ENCODE measurements at places on chromosomes 5 and 9. TPM values are rescaled to one million over a fixed set of nuclear protein-coding genes. Genes with fewer than 3 reads are reported as not detected.

- DNase-seq, result no peak
Observed at GRCh38 chr5:17056141-17056631, 120.1 kb upstream of the MYO10 start.

CDH10 gene
- 0.13 TPM for total RNA-seq

GRCh38 chr5:39352170-39352569 is 12.1 kb downstream of the C9 start:
- DNase-seq, result no peak

STKLD1 gene
- 2.6 TPM for total RNA-seq

DNA sequence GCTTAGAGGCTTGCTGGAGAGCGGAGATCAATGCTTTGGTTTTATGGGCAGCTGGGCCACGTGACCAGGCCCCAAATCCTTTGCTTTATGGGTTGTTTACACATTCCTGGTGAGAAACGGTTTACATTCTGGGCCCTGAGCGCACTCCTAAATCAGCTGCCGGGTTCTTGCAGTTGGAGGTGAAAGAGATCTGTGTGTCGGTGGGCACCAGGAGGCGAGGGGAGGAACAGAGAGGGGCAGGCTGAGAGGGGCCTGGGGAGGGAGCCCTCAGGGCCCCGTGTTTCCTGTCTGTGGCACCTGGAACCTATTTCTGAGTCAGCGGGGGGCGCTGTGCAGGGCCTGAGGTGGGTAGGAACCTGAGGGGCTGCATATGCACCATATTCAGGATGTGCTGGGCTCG is 63.5 kb upstream of the HAND1 start:
- DNase-seq, result no peak

DNA sequence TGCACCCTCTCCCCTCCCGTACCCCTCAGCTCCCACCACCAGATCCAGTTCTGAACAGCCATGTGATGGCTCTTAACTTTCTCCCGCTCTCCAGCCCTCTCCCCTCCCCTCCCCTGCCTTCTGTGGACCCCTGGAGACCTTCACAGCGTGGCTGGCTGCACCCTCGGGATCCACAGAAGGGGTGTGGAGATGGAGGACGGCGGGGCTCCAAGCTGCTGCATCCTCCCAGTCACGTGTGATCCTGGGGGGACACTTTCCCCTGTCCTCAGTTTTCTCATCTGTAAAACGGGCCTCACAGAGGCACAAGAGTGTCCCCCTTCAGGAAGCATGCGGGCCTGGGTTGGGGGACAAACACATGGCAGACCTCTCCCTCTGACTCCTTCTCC is 276.0 kb upstream of the MVB12B start:
- no peak for DNase-seq

GRCh38 chr5:101585366-101585765 is 682.3 kb upstream of the ST8SIA4 start:
- DNase-seq, result no peak

LNPEP gene
- total RNA-seq, result 43.1 TPM

- no peak for DNase-seq
Observed at GRCh38 chr9:112747094-112747493, 3.5 kb upstream of the SNX30 start.

DNA sequence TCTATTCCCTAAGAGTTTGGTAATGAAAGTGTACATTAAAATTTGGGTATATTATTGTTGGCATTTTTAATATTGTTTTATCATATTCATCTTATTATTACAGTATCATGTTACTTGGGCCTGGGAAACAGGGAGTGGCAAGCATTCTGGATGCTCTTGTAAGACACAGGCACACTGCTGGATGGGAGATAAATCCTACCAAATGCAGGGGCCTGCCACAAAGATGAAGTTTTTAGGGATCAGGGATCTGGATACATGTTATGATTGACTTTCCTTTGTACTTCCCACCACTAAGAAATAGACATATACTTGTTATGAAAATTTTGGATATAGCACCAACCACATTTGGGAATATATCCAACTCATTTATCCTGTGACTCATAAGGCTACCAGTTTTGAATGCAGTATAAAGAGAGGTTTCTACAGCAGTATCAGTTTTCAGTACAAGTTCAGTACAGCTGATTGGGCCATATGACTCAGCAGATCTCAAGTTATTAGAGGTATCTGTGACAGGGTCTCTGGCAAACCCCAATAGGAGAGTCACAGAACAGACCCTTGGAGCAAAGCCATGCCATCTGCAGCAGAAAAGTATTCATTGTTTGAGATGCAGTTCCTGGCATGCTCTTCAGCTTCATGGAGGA is 360.1 kb downstream of the DMAC1 start:
- DNase-seq, result no peak

DNA sequence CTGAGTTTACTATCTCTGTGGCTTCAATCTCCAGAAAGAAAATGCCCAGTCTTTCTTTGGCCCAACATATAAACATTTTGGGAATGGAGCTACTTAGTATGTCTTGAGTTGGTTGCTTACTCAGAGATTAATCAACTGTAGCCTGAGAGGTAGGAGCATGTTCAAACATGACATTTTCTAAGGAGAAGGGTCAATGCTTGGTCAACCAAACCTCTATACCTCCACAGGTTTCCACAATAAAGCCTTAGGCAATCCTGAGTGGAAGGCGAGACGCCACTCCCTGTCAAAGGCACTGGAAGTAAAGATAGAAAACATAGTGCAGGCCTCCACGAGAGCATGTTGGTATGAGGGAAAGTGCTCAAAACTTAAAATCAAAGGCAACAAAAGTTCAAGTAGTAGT is 411.4 kb downstream of the KCTD16 start:
- DNase-seq, result no peak

GRCh38 chr5:98638111-98638510 is 135.4 kb upstream of the RGMB start:
- no peak for DNase-seq

DNA sequence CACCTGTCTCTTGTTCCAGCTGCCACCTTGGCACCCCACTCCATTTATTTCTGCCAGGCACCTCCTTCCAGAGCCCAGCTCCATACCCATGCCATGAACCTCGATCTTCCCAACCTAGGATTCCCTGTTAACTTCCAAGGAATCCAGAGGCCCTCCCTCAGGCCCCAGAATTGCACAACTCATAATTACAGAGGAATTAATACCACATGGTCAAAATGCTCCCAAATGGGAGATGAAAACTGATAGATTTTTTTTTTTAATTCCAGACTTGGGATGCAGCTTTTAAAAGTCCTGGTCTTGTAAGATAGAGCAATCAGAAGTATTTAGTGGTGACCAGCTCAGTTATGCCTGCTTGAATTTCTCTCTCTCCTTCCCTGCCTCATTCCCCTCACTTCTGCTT is 96.2 kb upstream of the CCDC112 start:
- no peak for DNase-seq

SLC25A46 gene
- 36.2 TPM for total RNA-seq

DNA sequence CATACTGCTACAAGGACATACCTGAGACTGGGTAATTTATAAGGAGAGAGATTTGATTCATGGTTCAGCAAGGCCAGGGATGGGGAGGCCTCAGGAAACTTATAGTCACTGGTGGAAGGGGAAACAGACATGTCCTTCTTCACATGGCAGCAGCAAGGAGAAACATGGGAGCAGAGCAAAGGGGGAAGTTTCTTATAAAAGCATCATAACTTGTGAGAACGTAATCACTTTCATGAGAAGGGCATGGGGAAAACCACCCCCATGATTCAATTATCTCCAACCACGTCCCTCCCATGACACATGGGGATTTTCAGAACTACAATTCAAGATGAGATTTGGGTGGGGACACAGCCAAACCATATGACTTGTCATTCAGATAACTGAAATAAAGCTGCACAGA is 100.9 kb downstream of the ST8SIA4 start:
- no peak for DNase-seq

GRCh38 chr5:181237729-181238385 is 5.8 kb downstream of the RACK1 start:
- DNase-seq, result peak; percentile 15

GLRA1 gene
- total RNA-seq, result not detected

ADAMTS2 gene
- 25.3 TPM for total RNA-seq

GRCh38 chr9:12584656-12585522 is 108.3 kb upstream of the TYRP1 start:
- no peak for DNase-seq

DNA sequence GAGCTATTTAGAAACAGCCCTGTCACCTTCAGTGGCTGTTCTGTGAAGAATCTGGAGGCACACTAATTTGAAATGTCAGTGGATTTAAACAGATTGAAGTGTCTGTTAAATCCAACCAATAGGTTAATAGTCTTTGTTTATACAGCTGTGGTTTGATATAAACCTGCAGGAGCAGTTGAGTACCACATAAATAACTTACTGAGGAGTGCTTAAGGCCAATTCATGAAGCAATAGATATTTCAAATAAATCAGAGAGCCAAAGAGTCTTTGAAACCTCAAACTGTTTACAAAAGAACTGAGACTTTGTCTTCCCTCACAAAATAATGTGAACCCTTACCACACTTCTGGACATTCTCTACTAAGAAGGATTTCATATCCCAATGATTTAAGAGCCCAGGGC is 111.9 kb downstream of the FEM1C start:
- no peak for DNase-seq

DNA sequence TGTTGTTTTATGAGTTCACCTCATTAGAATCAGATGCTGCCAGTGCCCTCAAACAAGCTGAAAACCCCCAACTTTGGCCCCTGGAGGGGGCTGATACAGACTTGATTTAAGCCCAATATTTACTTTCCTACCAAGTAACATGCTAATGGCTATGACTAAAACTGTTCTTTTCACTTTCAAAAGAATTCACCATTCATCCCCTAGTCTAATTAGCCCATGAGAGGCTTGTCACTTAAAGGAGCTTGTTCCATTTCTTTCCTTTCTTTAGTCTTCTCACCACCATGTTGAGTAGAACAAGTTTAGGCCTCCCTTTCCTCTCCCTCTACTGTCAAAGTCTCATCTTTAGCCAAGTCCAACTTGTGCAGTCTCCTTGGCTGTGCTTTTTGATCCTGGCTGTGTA is 50.4 kb downstream of the EPB41L4B start:
- no peak for DNase-seq

FAM169A gene
- total RNA-seq, result 11.4 TPM

F2R gene
- total RNA-seq, result 4.7 TPM

ELOVL7 gene
- total RNA-seq, result 32.1 TPM

DNA sequence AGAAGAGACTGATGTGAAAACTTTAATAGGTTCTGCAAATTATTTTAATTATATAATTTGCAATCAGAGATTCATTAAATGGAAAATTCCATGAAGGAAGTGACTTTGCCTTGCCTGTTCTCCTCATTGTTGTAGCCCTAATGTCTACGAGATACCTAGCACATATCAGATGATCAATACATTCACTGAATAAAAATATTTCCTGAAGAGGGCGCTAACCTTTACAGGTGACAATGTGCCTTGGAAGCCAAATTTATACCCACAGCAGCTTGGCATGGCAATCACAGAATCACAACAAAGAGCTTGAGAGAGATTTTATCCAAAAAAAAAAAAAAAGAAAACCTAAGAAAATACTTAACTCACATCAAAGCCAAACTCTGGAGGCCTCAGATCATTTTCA is 17.4 kb downstream of the HAUS6 start:
- no peak for DNase-seq

GRCh38 chr9:130972277-130972956 is 33.4 kb upstream of the FIBCD1 start:
- no peak for DNase-seq

ANXA6 gene
- 211 TPM for total RNA-seq

DNA sequence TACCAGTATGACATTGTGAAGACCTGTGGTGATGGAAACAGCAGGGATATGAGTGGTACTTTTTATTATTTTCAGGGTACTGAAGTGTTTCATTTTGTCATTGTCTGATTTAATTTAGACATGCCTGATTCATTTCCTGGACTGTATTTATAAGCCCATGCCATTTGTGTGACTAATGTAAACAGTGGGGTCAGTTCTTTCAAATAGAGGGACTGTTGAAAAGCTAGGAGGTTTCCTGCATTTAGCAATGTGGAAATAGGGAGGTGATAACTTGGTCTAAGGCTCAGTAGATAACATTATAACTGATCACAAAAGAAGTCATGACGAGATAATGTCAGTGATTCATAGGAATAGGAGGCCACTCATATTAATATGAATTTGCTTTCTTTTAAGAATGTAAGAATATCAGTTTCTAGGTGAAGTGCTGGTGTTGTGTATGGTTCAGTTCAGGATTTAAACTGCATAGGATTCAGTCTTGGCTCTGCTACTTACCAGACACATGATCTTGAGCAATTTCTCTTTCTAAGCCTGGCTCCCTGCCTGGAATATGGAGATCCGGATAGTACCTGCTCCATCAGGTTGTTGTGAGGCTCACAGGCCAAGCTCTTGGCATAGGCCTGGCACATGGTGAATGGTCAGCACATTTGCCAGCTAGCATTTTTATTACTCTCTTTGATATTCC is 7.5 kb downstream of the RASGRF2 start:
- no peak for DNase-seq

DNA sequence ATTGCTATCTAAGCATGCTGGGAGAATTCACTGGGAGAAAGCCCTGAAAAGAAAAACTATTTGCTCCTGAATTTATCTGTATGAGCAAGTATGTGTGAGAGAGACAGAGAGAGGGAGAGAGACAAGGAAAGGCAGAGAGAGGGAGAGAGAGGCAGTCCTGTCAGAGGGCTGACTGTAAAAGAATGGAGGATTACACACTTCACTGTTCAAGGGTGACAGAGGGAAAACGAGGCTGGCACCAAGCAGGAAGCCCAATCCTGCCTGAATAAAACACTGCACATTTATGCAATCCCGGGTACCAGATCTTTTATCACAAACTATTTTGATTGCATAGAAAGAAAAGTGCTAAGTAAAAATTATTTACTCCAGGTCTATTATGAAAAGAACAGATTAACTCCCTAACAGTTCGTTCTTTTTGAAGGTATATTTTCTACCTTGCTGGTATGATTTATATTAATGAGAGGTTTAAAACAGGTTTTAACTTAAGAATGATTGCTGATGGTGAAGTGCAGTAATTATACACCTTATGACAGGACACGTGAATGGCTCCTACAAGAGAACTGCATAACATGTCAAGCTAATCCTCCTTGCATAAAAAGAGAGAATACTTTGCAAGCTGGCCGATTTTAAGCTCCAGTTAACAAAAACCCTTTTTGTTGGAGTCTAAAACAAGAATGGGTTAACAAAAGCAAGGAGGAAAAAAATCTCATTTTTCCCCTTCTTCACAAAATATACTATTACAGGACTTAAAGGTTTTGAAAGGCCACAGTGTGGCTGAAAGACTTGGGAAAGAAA is 82.5 kb downstream of the NFIB start:
- no peak for DNase-seq
